ENCODE measurements at places on chromosomes 11 and 22.

DNA sequence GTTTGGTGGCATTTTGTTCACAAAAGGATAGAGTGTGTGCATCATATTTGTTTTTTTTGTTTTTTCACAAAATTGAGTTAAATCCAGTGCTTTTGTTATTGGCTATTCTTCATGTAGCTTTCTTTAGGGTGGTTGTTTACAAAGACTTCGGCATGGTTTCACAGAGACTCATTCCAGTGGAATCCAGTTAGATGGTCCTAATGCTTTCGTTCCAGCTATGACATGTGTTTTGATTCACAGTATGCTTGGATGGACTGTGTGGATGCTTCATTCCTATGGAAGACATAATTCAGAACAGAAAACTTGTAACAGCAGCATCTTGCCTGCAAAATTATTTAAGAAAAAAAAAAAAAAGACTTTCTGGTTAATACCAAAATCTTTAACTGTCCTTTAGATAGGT, 97.9 kb downstream of the PDHX start:
- no peak for DNase-seq

DNA sequence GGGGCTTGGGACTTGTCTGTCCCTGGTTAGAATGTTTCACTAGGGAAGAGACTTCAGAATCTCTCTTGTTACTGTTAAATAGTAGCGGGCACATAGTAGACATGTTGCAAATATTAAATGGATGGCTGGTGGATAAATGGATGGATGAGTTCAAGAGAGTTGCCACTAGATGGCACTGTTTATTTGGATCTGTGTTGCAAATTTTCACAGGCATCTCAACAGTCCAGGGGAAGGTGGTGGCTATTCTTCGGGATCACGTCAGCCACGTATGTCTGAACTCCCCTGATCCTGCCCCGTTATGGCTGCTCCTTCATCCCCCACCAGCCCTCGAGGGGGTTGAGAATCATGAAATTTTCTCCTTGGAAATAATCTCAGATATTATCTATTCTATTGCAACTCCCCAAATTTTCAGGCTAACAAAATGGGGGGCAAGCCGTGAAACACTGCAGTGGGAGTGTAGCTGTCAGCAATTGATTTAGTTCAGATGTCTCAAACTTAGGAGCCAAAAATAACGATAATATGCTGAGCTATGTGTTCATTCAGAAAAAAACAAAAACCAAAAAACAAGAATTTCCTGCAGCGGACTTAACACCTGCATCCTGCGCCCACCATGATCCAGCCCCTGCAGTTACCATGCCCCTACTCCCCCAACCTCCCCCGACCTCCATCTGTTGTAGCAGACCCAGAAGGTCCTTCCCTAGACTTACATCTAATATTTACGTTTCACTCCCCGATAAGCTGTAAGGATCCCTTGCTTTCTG, 29.1 kb upstream of the BIRC3 start:
- DNase-seq: peak; percentile 92

DNA sequence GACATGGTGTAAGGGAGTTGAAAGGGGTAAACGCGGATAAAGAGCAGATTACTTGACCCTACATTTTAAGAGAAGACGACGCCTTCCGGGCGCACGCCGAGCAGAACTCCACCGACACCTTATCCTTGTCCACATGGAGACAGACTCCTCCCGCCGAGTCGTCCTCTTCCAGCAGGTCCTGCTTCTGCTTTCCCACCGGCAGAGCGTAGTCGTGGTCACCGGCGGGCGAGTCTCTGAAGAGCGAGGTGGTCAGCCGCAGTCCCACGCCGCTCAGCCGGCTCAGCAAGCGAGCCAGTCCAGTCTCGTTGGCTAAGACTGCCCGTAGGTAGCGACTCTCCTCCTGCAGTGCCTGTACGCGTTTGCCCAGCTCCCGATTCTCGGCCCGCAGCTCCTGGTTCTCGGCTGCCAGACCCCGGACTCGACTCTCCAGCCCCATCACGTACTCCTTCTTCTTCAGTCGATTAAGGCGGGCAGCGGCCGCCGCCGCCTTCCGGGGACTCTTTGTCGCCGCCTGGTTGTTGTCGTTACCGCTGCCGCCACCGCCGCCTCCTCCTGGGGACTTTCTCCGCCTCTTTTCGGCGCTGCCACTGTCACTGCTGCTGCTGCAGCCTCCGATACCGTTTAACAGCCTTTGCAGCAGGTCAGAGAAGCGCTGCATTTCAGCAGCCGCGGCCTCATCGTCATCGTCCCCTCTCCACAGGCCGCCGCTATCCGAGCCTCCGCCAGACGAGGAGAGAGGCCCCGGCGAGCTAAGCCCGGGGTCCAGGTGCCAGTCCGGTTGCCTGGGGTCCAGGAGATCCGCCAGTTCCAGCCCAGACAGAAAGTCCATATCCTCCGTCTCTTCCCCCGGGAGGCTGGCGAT, 945 bp downstream of the CREBZF start:
- peak; percentile 68 for DNase-seq

GRCh38 chr22:24833881-24834495, 28.0 kb downstream of the SGSM1 start:
- no peak for DNase-seq

GRCh38 chr11:17805873-17806272, 71.3 kb downstream of the KCNC1 start:
- no peak for DNase-seq

DNA sequence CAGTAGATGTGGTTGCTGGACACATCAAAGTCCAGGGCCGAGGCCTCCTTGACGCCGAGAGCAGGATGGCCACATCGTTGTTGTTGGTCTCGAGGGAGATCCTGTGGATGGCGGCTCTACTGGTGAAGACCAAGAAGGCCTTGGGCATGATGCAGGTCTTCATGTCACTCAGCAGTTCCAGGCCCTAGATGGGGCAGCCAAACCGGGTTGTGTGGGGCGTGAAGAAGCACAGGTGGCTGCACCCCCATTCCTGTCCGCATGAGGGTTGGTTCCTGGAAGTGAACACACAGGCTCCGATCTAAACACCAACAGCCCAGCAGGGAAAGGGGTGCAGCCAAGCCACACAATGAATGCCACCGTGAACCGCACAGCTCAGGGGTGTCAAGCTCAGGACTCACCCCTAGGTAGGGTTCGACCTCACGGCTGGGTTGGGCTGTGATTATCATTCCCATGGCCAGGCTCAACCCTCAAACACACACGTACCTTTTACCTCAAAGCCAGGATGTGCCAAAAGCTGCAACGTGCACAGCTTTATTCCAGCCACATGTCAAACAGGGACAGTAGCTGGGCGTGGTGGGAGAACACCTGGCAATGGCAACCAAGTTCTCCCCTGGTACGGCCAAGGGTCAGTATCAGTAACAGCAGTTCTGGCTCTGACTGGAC, 132.3 kb downstream of the CRYBB2 start:
- no peak for DNase-seq

- no peak for DNase-seq
Observed at GRCh38 chr11:104522650-104523049, 358.7 kb upstream of the PDGFD start.

GRCh38 chr22:17924735-17925364, 99.5 kb downstream of the MICAL3 start:
- DNase-seq: no peak

- DNase-seq: no peak
Observed at GRCh38 chr11:24779791-24780190, 282.9 kb downstream of the LUZP2 start.

- no peak for DNase-seq
Observed at GRCh38 chr11:101620026-101620425, 36.2 kb upstream of the TRPC6 start.

DNA sequence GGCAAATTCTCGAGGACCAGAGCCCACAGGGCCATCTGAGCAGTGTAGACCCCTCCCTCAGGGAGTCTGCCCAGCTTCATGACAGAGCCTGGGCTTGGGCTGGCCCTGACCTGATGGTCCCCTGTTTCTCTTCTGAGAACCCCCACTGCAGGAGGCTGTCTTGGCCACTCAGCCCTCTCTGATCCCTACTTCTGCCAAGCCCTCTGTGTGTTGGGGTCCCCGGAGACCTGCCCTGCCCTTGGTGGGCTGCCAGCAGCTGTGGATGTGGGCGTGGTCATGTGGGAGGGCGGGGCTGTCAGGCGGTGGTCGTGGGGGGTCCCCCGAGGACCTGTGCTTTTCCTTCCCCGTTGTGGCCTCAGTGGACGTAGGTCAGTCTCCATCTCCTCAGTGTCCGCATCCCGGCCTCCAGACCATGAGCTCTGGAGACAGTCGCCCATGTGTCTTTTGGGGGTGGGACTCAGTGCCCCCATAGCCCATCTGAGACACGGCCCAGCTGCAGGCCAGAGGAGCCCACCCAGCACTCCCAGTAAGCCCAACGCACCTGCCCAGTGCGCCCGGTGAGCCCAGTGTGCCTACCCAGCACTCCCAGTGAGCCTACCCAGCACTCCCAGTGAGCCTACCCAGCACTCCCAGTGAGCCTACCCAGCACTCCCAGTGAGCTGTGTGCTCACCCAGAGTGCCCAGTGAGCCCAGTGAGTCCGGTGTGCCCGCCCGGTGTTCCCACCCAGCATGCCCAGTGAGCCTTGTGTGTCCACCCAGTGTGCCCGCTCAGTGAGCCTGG, 409.2 kb downstream of the TBC1D22A start:
- DNase-seq: no peak

GRCh38 chr11:117950301-117950700, 21.1 kb upstream of the TMPRSS13 start:
- DNase-seq: peak; percentile 41

- DNase-seq: peak; percentile 25
Observed at GRCh38 chr11:74306435-74307175, 4.8 kb downstream of the P4HA3 start.

- DNase-seq: no peak
Observed at GRCh38 chr22:23204125-23204488, 23.8 kb downstream of the BCR start.

DNA sequence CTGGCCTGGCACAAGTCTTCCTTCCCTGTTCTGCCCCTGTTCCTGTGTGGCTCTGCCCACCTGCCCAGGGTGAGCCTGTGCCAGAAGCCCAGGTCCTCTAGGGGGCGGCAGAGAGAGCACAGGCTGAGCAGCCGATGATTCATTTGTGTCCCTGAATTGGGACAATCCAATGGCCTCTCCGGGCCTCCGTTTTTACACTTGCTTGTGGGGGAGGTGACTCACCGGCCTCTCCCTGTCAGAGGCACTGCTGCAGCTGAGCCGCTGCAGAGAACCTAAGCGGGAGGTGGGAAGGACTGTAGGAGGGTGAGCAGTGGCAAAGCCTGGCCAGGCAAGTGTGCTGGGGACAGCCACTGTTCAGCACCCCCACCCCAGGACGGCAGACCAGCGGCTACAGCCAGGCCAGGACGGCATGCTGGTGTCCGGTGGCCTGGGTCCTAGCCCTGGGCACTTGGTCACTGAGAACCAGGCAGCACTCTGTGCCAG, 65.2 kb upstream of the LMO1 start:
- peak; percentile 96 for DNase-seq

- peak; percentile 63 for DNase-seq
Observed at GRCh38 chr11:104531894-104532293, 366.4 kb downstream of the CASP12 start.

DNA sequence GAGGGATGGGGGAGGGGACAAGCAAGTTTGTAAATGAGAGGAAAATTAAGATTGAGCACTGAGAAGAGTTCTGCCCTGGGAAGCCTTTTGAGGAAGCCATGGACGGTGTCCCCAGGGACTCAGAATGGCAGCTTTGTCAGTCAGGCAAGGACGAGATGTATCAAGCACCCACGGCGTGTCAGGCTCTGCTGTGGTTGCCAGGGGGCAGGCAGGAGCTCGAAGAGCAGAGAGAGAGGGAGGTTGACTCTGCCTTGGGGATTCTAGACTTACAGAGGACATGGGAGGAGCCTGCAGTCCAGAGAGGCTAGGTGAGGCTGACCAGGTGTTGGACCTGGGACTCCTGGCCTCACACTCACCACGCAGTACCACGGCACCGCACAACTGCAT, 29.1 kb upstream of the SYT7 start:
- DNase-seq: no peak

DNA sequence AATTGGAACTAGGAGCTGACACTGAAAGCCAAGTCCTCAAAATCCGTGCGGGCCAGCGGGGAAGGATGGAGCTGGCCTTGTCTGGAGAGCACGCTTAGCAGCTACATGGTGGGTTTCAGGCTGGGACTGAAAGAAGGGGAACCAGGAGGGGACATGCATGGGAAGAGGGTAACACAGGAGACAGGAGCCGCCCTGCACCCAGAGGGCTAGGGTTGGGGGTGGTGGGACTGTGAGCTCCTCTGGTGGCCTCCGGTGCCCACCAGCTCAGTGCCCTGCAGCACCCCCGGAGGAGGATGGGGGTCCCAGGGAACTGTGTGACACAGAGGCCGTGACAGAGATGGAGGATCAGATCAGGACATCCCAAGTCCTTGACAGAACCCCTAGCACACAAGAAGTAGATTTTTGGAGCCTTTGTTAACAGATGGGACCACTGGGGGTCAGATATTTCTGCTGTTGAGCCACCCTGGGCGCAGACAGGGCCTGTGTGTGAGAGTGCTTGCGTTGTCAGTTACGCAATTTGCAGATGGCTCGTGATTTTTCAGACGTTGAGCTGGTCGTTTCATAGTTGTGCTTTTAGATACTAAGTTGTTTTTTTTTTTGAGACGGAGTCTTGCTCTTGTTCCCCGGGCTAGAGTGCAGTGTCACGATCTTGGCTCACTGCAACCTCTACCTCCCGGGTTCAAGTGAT, 21.3 kb upstream of the GRAMD4 start:
- DNase-seq: peak; percentile 65

DNA sequence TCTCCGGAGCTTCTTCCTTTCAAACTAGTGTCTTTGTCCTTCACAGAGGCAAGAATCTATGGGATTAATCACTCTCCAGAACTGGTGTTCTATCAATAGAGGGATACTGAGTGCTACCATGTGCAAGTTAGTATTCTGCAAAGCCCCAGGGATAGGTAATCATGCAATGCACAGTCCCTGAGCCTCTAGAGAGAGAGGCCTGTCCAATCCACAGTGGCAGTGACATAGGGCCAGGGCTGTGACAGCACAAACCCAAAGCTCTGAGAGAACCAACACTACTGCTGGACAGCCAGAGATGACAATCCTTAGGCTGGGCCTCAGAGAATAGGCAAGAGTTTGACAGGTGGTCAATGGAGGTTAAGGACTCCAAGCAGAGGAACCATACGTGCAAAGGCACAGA, 66.8 kb upstream of the USP47 start:
- DNase-seq: no peak

- no peak for DNase-seq
Observed at GRCh38 chr11:134317103-134317502, 14.7 kb upstream of the GLB1L2 start.

GRCh38 chr11:33268945-33269540, 11.9 kb downstream of the HIPK3 start:
- DNase-seq: no peak

GRCh38 chr11:106989078-106989455, 29.2 kb downstream of the GUCY1A2 start:
- DNase-seq: no peak

GRCh38 chr11:80512491-80512890, 1071.7 kb upstream of the TENM4 start:
- DNase-seq: no peak
